ENCODE measurements at places on chromosomes 11 and 22.

- DNase-seq = no peak
- H3K4me1 ChIP-seq = no peaks in the 10 kb centered on the region
- no peaks in the 10 kb centered on the region for H3K27me3 ChIP-seq
- no peak overlapping the region for H3K4me3 ChIP-seq
- H3K36me3 ChIP-seq = no peaks in the 10 kb centered on the region
- H3K27ac ChIP-seq = no peak overlapping the region
Measured at GRCh38 chr22:26285632-26286031, 116.4 kb downstream of the SEZ6L start.

- H3K4me1 ChIP-seq = no peaks in the 10 kb centered on the region
- no peak for DNase-seq
- no peaks in the 10 kb centered on the region for H3K36me3 ChIP-seq
- no peaks in the 10 kb centered on the region for H3K27me3 ChIP-seq
Measured at GRCh38 chr22:50102946-50103345, 13.1 kb downstream of the MOV10L1 start.

DNA sequence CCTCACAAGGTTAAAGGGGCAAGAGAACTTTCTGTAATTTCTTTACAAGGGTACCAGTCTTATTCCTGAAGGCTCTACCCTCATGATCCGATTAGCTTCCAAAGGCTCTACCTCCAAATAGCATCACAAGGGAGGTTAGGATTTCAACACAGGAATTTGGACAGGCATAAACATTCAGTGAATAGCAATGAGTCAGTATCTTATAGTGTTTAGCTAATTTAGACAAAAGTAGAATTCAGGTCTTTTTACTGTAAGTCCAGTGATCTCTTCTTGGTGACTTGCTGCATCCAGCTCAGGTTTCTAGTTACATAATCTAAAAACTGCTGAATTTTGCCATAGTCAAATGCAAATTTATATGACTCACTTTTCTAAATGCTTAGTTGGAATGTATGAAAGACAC, 1995.6 kb upstream of the RAG2 start:
- H3K27ac ChIP-seq = no peak overlapping the region
- no peaks in the 10 kb centered on the region for H3K27me3 ChIP-seq
- no peaks in the 10 kb centered on the region for H3K36me3 ChIP-seq
- no peaks in the 10 kb centered on the region for H3K4me1 ChIP-seq

DNA sequence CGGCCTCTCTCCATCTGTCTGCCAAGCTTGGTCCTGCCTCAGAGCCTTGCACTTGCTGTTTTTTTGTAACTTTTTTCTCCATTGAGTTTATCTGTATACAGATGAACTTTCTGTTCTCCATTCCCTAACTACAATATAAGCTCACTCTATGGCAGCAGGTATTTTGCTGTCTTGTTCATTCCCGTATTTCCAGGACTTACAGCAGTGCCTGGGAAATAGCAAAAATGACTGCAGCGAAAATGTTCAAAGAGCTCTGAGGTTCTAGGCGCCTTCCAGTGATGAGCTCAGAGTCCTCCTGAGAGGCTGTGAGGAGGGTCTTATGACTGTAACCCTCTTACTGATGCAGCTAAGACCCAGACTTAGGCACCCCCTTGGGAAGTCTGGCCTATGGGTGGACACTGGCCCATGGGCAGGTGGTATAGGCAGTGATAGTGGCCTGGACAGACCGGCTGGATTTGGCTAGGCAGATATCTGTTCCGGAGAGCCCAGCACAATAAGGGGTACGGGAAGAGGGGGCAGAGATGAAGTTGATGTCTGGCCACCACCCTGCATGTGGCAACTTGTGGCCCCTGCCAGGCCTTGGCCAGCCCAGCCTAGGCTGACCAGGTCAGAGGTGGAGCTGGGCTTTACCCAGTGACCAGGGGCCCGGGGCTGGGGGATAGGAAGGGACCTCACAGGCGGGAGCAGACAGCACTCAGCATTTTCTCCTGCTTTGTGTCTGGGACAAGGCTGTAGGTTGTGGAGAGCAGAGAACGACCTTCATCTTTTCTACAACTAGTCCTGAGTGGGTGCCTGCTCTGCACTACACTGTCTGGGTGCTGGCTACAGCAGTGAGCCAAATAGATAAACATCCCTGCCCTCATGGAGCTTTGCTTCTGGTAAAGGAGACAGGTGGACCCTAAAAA, 4.6 kb downstream of the ATF4 start:
- no peak for DNase-seq
- H3K27ac ChIP-seq = no peak overlapping the region
- no peak overlapping the region for H3K4me3 ChIP-seq
- H3K4me1 ChIP-seq = no peaks in the 10 kb centered on the region

DNA sequence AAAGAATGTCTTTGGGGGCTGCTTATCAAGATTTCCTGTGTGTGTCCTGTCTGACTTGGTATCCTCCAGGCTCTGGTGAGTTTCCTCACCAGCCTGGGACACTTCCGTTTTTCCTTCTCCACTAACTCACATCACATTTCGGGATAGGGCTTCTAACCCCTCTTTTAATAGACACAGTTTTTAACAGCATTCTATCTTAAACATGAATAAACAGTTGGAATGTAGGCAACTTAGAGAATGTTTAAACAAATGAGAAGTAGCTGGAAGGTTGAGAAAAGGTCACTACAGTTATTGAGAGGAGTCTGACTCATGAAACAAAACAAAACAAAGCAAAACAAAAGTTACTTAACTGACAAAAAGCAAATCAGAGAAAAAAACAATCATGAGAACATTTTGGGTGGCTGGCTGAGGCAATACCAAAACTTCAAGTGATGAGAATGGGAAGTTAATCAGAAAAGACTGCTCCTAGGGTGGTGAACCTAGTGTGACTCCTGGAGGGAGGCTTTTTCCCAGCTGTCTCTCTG, 64.7 kb upstream of the CTSC start:
- no peak overlapping the region for H3K27ac ChIP-seq
- no peak for DNase-seq
- no peaks in the 10 kb centered on the region for H3K4me1 ChIP-seq
- no peaks in the 10 kb centered on the region for H3K36me3 ChIP-seq
- H3K4me3 ChIP-seq = no peak overlapping the region

GRCh38 chr11:96841792-96842191, 452.0 kb downstream of the JRKL start:
- H3K4me3 ChIP-seq = no peak overlapping the region
- H3K36me3 ChIP-seq = no peaks in the 10 kb centered on the region
- no peaks in the 10 kb centered on the region for H3K4me1 ChIP-seq
- no peak for DNase-seq
- H3K27ac ChIP-seq = no peak overlapping the region

DNA sequence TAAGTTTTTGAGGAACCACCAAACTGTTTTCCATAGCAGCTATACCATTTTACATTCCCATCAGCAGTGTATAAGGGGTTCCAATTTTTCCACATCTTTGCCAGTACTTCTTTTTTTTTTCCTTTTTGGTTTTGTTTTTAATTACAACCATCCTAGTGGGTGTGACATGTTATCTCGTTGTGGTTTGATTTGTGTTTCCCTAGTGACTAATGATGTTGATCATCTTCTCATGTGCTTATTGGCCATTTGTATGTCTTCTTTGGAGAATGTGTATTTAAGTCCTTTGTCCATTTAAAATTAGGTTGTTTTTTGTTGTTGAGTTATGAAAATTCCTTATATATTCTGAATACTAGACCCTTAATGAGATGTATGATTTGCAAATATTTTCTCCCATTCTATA, 59.3 kb downstream of the STIM1 start:
- H3K4me3 ChIP-seq = no peak overlapping the region
- no peak overlapping the region for H3K27ac ChIP-seq
- H3K36me3 ChIP-seq = no peaks in the 10 kb centered on the region
- DNase-seq = no peak

DNA sequence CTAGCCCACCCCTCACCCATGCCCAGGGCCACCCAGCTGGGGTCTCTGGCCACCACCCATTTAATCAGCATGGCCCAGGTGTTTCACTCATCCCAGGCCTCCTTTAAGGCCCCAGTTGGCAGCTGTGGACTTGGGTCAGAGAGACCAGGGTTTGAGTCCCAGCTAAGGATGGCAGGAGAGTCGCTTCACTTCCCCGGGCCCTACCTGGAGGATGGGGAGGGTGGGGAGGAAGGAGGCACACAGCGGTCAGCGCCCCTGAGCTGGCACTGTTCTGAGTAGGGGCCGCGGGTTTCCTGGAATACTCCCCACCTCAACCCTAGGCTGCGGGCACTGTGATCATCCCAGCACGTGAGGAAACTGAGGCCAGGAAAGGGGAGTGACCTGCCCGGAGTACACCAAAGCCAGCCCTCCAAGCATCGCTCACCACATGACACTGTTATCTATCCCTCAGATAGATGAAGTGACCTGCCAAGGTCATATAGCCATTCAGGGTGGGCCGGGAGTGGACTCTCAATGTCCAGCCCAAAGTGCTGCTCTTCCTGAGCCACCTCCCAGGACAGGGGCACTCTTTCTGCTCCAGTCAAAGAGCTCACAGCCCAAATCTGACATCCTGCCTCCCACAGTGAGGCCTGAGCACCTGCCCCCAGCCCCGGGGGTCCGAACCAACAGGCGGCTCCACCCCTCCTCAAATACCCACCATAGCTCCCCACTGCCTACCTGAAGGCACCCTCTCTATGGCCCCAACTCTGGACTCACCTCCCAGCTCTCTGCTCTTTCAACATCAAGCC, 3.4 kb upstream of the ATP5MGL start:
- H3K27me3 ChIP-seq = no peaks in the 10 kb centered on the region
- DNase-seq = no peak
- peaks cover 7% of the 10 kb centered on the region for H3K4me1 ChIP-seq
- H3K27ac ChIP-seq = no peak overlapping the region
- no peaks in the 10 kb centered on the region for H3K36me3 ChIP-seq

Data from H9 (cell line).